ENCODE measurements at places on chromosomes 2 and 18.

GRCh38 chr18:77299706-77300105 is 50.1 kb downstream of the GALR1 start:
- DNase-seq, result no peak
- no peak overlapping the region for H3K27ac ChIP-seq
- H3K36me3 ChIP-seq, result no peaks in the 10 kb centered on the region
- H3K4me1 ChIP-seq, result no peaks in the 10 kb centered on the region

GRCh38 chr2:190571686-190572085 is 37.2 kb upstream of the NEMP2 start:
- H3K27me3 ChIP-seq, result no peaks in the 10 kb centered on the region
- H3K36me3 ChIP-seq, result no peaks in the 10 kb centered on the region
- no peaks in the 10 kb centered on the region for H3K4me1 ChIP-seq
- H3K4me3 ChIP-seq, result no peak overlapping the region
- no peak overlapping the region for H3K27ac ChIP-seq

DNA sequence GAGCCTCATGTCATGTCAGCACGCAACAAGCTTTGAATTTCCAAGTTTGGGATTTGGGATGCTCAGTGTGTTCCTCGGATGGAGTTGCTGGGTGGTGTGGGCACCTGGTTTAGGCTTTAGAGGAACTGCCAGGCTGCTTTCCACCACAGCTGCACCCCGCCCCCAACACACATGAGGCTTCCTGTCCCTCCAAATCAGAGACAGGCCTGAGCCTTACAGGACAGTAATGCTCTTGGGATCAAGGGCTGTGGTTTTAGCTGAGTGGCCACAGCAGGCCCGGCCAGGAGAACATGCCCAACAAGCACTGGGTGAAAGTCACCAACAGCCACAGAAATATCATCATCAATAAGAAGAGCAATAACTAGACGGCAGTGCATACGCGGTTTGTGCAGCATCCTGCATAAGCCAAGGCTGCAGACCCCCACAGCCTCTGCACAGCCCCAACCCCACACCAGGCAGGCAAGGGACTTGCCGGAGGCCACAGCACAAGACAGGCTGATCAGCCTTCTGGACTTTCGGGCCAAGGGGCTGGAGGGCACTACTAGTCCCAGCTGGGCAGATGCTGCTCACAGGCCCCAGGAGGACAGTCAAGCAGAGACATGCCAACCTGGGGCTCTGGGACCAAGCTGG is 29.7 kb upstream of the GPC1 start:
- H3K27me3 ChIP-seq, result no peaks in the 10 kb centered on the region
- H3K4me1 ChIP-seq, result no peaks in the 10 kb centered on the region
- no peak for DNase-seq
- H3K4me3 ChIP-seq, result no peak overlapping the region
- H3K36me3 ChIP-seq, result no peaks in the 10 kb centered on the region
- H3K27ac ChIP-seq, result no peak overlapping the region

GRCh38 chr18:21914739-21915319 is 174.2 kb downstream of the MIB1 start:
- H3K4me3 ChIP-seq, result no peak overlapping the region
- no peaks in the 10 kb centered on the region for H3K4me1 ChIP-seq
- DNase-seq, result peak; percentile 74
- no peaks in the 10 kb centered on the region for H3K27me3 ChIP-seq

- no peaks in the 10 kb centered on the region for H3K27me3 ChIP-seq
- no peak overlapping the region for H3K27ac ChIP-seq
- no peaks in the 10 kb centered on the region for H3K4me1 ChIP-seq
- H3K4me3 ChIP-seq, result no peak overlapping the region
Measured at GRCh38 chr2:129318581-129319421, 660.7 kb upstream of the RAB6C start.

DNA sequence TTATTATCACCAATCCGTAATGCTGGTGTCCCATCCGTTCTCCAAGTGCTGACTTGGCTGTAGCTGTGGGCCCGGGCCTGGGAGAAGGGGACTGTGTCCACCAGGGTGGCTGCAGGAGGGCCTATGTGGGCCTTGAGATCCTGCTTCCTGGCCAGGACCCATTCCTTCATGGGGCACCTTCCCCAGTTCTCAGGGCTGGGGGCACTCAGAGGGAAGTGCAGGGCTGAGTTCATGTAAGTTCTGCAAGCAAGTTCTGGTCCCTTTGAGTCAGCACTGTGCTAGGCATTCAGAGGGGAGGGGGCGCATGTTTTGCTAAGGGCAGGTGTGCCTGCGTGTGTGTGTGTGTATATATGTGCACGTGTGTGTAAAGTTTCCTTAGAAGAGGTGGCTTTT is 94.0 kb downstream of the GLI2 start:
- no peaks in the 10 kb centered on the region for H3K27me3 ChIP-seq
- no peak overlapping the region for H3K27ac ChIP-seq
- H3K36me3 ChIP-seq, result no peaks in the 10 kb centered on the region
- H3K4me1 ChIP-seq, result no peaks in the 10 kb centered on the region
